ENCODE measurements at places on chromosomes 3 and 15.

GRCh38 chr3:50357481-50357880 is 1.8 kb downstream of the TMEM115 start:
- H3K27ac ChIP-seq: no peak overlapping the region
- H3K4me1 ChIP-seq: peaks cover 27% of the 10 kb centered on the region
- H3K4me3 ChIP-seq: peak overlapping the region; percentile 94
- H3K27me3 ChIP-seq: no peaks in the 10 kb centered on the region
- H3K36me3 ChIP-seq: peaks cover 2% of the 10 kb centered on the region

DNA sequence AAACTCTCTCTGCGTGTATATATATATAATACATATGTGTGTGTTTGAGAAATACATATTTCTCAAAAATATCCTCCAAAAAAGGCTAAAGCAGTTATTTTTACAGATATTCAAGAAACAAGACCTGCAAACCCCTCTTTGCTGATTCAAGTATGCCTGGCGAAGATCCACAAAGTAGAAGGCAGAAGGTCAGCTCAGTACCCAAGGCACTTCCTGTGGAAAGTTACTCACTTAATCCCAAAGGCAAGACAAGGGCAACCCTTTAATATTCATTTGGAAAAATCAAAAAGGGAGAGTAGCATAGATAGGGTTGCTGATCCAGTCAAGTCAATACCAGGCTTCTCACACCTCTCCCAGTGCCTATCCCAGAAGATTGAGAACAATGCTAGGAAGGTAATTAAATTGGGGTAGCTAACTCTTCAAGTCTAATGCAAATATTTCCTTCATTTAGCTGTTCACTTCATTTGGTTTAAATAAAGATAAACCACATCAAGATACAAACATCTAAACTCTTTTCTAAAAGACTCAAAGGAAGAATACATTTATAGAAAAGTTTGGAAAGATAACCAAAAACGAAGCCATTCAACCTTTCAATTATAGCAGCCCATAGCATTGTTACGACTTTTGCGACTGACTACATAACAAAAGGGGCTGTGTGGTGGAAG is 7.2 kb downstream of the COX17 start:
- DNase-seq: no peak
- no peak overlapping the region for H3K27ac ChIP-seq
- no peaks in the 10 kb centered on the region for H3K27me3 ChIP-seq
- no peaks in the 10 kb centered on the region for H3K4me1 ChIP-seq
- peaks cover 11% of the 10 kb centered on the region for H3K36me3 ChIP-seq
- H3K4me3 ChIP-seq: no peak overlapping the region

DNA sequence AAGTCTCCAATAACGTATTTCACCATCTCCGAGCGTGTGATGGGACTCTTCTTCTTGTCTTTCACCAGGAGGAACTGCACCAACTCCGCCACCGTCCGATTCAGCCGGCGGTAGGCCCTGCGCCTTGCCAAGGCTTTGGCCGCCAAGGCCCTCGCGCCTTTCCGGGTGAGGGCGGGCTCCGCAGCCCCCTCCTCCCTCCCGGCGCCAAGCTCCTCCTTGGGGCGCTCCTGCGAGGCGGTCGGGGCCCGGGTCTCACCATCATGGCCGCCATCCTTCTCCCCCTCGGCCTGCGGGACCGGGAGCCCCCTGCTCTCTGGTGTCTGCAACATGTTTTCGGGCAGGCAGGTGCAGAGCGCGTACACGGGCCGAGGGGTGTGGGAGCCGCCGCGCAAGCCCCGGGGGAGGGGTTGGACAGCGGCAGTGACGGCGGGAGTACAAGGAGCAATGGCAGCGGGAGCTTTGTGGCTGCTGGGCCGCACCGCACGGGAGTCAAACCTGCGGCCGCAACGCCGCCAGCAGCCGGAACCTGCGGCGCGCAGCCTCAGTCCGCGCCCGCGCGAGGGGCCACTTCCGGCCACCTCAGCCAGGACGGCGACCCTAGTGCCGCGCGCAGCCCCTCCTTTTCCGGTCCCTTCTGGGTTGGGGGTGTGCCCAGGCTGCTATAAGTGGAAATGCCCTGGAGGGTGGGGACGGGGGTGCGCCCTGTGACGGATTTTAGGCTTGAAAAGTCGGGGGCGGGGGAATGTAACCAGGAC is at the start of gene MAGEF1:
TSS of gene MAGEF1 (minus strand) at position 572 of the 755 bp plus-strand sequence. CDS start at position 329, 243 bp downstream.
- peaks cover 22% of the 10 kb centered on the region for H3K4me1 ChIP-seq
- peak within 1 kb of the TSS; percentile 97 for H3K27ac ChIP-seq
- DNase-seq: peak; percentile 71
- peak within 1 kb of the TSS; percentile 88 for H3K4me3 ChIP-seq

DNA sequence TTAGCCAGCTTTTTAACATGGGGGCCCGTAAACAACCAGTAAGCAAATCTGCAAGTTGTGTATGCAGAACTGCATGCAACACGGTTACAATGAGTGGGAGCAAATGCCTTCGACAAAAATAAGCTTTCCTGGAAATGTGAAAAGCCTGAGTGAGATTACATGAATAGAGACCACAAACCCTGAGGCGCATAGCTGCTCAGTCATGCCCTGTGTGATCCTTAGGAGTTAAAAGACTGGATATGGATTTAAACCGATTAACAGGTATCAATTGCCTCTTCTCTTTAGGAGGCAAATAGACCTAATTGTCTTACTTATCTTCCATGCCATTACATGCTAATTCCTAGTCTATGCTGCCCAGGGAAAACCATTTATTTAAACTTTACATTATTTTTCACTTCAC is 810.3 kb downstream of the ROBO1 start:
- no peak overlapping the region for H3K27ac ChIP-seq
- no peaks in the 10 kb centered on the region for H3K27me3 ChIP-seq
- no peak for DNase-seq
- peaks cover 4% of the 10 kb centered on the region for H3K4me1 ChIP-seq
- H3K4me3 ChIP-seq: no peak overlapping the region
- H3K36me3 ChIP-seq: peaks cover 7% of the 10 kb centered on the region

- peaks cover 6% of the 10 kb centered on the region for H3K4me1 ChIP-seq
- H3K27ac ChIP-seq: no peak overlapping the region
- no peak for DNase-seq
- H3K36me3 ChIP-seq: peaks cover 2% of the 10 kb centered on the region
- no peaks in the 10 kb centered on the region for H3K27me3 ChIP-seq
Measured at GRCh38 chr3:4645468-4645867, 152.3 kb downstream of the ITPR1 start.

DNA sequence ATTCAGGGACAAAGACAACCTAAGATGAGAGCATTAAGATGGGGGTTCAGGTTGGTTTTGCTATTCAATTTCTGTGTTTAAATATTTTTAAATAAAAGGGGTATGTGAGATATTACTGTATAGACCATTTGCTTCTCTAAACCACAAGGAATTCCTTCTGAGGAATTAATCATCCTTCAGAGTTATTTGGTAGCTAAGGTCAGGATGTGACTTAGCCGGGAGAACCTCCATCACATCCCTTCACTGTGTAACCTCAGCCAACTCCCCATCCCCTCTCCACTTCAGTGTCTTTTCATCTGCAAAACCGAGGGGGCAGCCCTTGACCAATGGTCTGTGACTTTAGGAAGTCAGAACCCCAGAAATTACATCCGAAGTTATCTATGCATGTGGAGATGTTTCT is 48.7 kb upstream of the SKOR1 start:
- peaks cover 24% of the 10 kb centered on the region for H3K27me3 ChIP-seq
- no peak overlapping the region for H3K27ac ChIP-seq
- no peak for DNase-seq
- H3K36me3 ChIP-seq: no peaks in the 10 kb centered on the region

GRCh38 chr3:177590826-177591225 is 393.5 kb upstream of the TBL1XR1 start:
- no peak for DNase-seq
- peaks cover 10% of the 10 kb centered on the region for H3K4me1 ChIP-seq
- no peak overlapping the region for H3K4me3 ChIP-seq
- no peaks in the 10 kb centered on the region for H3K36me3 ChIP-seq

- H3K36me3 ChIP-seq: no peaks in the 10 kb centered on the region
- peaks cover 33% of the 10 kb centered on the region for H3K4me1 ChIP-seq
- DNase-seq: no peak
- peaks cover 4% of the 10 kb centered on the region for H3K27me3 ChIP-seq
Measured at GRCh38 chr3:25291481-25291905, 136.6 kb upstream of the RARB start.

- DNase-seq: no peak
- H3K4me3 ChIP-seq: no peak overlapping the region
- H3K36me3 ChIP-seq: peaks cover 19% of the 10 kb centered on the region
- no peaks in the 10 kb centered on the region for H3K4me1 ChIP-seq
- H3K27me3 ChIP-seq: no peaks in the 10 kb centered on the region
- no peak overlapping the region for H3K27ac ChIP-seq
Measured at GRCh38 chr3:119731560-119732343, 28.9 kb downstream of the CFAP91 start.

DNA sequence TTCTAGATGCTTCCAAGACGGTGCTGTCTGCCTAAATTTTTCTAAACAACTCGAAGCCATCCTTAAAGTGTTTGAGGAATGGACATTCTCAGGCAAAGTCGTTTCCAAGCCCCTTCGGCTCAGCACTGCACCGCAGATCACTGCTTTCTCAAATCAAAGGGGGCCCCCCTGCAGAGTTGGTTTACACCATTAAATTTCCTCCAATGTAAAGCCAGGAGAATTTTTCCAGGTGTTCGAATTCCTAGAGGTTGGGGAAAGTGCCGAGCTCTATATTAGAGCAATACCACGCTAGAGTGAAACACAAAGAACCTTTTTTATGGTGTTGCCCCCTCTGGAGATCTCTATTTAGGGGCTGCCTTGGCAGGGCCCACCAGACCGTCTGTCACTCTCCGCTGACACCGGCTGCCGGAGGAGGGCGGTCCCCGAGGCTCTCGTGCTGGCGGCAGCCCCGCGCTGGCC is 277.9 kb upstream of the NR2F2 start:
- no peak overlapping the region for H3K4me3 ChIP-seq
- peak; percentile 13 for DNase-seq
- H3K27me3 ChIP-seq: peaks cover 8% of the 10 kb centered on the region
- H3K27ac ChIP-seq: no peak overlapping the region
- H3K36me3 ChIP-seq: no peaks in the 10 kb centered on the region

DNA sequence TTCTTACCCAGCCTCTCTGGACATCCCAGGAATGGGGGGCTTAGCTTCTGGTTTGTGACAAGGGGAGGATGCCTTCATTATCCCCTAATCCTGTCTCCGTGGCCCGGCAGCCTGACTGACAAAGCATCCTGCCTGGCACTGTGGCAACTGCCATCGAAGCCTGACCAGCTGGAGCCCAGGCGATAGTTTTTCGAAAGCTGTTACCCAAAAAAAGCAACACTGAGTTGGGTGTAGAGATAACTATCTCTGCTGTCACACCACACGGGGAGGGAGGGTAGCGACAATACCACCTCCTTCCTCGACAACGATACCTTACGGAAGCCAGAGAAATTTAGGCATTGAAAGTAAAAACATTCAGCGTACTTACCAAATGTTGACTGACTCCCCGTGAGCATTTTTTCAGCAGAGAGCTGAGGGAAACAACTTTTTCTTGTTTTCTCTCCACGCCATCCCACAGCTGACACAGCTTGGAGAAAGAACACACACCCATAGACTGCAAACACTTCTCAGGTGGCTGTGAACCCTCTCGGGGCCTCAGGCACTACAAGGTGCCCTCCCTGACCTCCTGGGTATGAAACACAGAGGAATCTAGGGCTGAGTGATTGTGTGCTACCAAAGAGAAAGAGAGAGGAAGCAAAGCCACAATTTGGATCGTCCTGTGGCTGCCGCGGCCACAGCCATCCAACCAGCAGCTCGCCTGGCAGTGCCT is 361.9 kb upstream of the ICE2 start:
- peaks cover 31% of the 10 kb centered on the region for H3K27me3 ChIP-seq
- no peaks in the 10 kb centered on the region for H3K36me3 ChIP-seq
- no peak overlapping the region for H3K4me3 ChIP-seq

DNA sequence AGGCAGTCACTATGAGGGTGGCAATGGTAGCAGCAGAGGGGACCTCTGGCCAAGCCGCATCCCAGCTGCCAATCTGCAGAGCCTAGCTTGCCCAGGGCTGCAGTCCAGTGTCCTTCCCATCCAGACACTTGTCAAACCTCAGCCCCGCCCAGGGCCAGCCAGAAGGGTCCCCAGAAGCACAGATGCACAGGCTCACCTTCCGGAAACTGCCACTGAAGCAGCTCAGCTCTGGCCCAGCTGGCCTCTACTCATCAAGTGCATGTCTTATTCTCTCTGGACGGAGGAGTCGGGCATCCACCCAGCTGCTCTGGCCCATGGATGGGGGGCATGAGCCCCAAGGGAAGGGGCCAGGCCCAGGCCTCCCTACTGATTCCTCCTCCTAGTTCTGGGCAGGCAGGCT is 69.2 kb downstream of the DNAJB8 start:
- H3K27ac ChIP-seq: no peak overlapping the region
- H3K27me3 ChIP-seq: peaks cover 38% of the 10 kb centered on the region
- no peak overlapping the region for H3K4me3 ChIP-seq
- no peaks in the 10 kb centered on the region for H3K36me3 ChIP-seq

- H3K36me3 ChIP-seq: no peaks in the 10 kb centered on the region
- no peak overlapping the region for H3K27ac ChIP-seq
- no peaks in the 10 kb centered on the region for H3K4me1 ChIP-seq
- no peaks in the 10 kb centered on the region for H3K27me3 ChIP-seq
- no peak for DNase-seq
Measured at GRCh38 chr3:28590216-28590615, 241.6 kb upstream of the AZI2 start.

GRCh38 chr3:30720586-30721313 is 114.3 kb downstream of the TGFBR2 start:
- peaks cover 12% of the 10 kb centered on the region for H3K4me1 ChIP-seq
- H3K4me3 ChIP-seq: no peak overlapping the region
- peaks cover 2% of the 10 kb centered on the region for H3K36me3 ChIP-seq
- no peak for DNase-seq

- H3K27me3 ChIP-seq: no peaks in the 10 kb centered on the region
- H3K4me3 ChIP-seq: no peak overlapping the region
- no peaks in the 10 kb centered on the region for H3K36me3 ChIP-seq
- H3K4me1 ChIP-seq: peaks cover 4% of the 10 kb centered on the region
- H3K27ac ChIP-seq: no peak overlapping the region
Measured at GRCh38 chr15:39621976-39622375, 41.1 kb downstream of the THBS1 start.

GRCh38 chr15:65824941-65825544 is 33.0 kb upstream of the DENND4A start:
- no peaks in the 10 kb centered on the region for H3K27me3 ChIP-seq
- H3K4me3 ChIP-seq: no peak overlapping the region
- DNase-seq: no peak
- no peak overlapping the region for H3K27ac ChIP-seq

GRCh38 chr3:86937306-86937791 is 53.6 kb downstream of the VGLL3 start:
- H3K4me1 ChIP-seq: peaks cover 11% of the 10 kb centered on the region
- no peak overlapping the region for H3K4me3 ChIP-seq
- no peaks in the 10 kb centered on the region for H3K27me3 ChIP-seq
- no peak for DNase-seq
- no peak overlapping the region for H3K27ac ChIP-seq

DNA sequence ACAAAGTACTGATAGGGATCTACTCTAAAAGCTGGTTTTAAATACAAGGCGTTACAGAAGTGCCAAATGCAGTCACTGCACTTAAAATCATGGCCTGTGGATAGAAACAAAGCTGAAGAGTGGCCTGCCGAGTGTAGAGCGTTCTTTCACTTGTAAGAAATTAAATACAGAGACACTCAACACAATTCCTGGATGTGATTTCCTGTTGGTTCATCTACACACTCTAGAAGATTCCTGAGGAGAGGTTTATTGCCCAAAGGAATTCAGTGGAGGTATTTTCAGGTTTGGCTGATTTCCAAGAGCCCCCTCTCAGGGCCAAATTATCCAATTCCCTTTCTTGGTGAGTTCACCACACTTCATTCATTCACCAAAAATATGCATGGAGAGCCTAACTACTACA is 200.3 kb upstream of the IL12A start:
- no peak overlapping the region for H3K27ac ChIP-seq
- no peak for DNase-seq
- H3K4me1 ChIP-seq: peaks cover 50% of the 10 kb centered on the region
- no peaks in the 10 kb centered on the region for H3K36me3 ChIP-seq

- H3K27ac ChIP-seq: peak overlapping the region; percentile 11
- DNase-seq: no peak
- H3K27me3 ChIP-seq: peaks cover 13% of the 10 kb centered on the region
- H3K4me3 ChIP-seq: no peak overlapping the region
- peaks cover 2% of the 10 kb centered on the region for H3K4me1 ChIP-seq
Measured at GRCh38 chr3:71930056-71930991, 145.4 kb upstream of the PROK2 start.
